ENCODE measurements at places on chromosomes 7 and 10.

GRCh38 chr10:97129666-97130065 lies 56.1 kb downstream of the SLIT1 start:
- no peak for DNase-seq

GRCh38 chr7:1532456-1533254 lies 2.2 kb downstream of the MAFK start:
- no peak for DNase-seq

- DNase-seq = no peak
Observed at GRCh38 chr7:69645683-69646082, 47.4 kb downstream of the AUTS2 start.

- DNase-seq = no peak
Observed at GRCh38 chr10:79440281-79440680, 5.1 kb downstream of the ZCCHC24 start.

- no peak for DNase-seq
Observed at GRCh38 chr7:107980671-107981190, 22.2 kb downstream of the LAMB1 start.

GRCh38 chr7:96250776-96251361 lies 71.0 kb downstream of the SLC25A13 start:
- DNase-seq = no peak
